ENCODE measurements at places on chromosomes 5 and 9. TPM values are rescaled to one million over a fixed set of nuclear protein-coding genes. Genes with fewer than 3 reads are reported as not detected.

GRCh38 chr9:127550751-127551150 lies 61.3 kb upstream of the STXBP1 start:
- no peak for DNase-seq
- no peak overlapping the region for H3K4me3 ChIP-seq
- no peaks in the 10 kb centered on the region for H3K27me3 ChIP-seq
- no peaks in the 10 kb centered on the region for H3K36me3 ChIP-seq

GRCh38 chr9:99650187-99650874 lies 171.4 kb upstream of the NR4A3 start:
- no peaks in the 10 kb centered on the region for H3K27me3 ChIP-seq
- H3K4me3 ChIP-seq = no peak overlapping the region
- no peak for DNase-seq
- no peak overlapping the region for H3K27ac ChIP-seq
- H3K4me1 ChIP-seq = no peaks in the 10 kb centered on the region
- no peaks in the 10 kb centered on the region for H3K36me3 ChIP-seq

DNA sequence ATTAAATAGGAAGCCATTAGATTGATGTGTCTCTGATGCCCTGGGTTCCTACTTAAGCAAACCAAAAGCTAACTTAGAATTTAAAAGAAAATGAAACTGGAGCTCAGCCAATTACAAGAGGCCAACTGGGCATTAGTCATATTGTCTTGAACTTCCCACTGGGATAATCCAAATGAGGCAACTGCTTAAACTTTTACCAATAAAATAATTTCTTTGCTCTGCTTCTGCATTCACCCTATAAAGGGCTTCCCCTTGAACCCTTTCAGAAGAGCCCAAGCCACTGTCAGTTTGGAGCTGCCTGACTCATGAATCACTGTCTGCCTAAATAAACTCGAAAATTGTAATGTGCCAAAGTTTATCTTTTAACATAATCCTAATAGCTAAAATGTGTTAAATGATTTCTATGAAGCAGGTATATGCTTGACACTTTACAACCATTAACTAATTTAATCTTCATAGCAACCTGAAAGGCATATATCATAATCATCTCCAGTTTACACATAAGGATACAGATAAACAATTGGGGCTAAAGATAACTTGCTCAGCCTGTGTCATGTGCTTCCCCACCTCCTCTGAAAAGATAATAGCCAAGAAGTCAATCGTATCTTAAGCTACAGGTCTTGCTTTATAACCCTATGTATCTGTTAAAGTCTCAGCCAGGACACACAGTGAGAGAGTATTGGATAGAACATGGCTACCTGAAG lies 11.5 kb downstream of the GPR150 start:
- H3K27ac ChIP-seq = no peak overlapping the region
- H3K36me3 ChIP-seq = no peaks in the 10 kb centered on the region
- H3K4me3 ChIP-seq = no peak overlapping the region
- H3K4me1 ChIP-seq = peaks cover 6% of the 10 kb centered on the region

DNA sequence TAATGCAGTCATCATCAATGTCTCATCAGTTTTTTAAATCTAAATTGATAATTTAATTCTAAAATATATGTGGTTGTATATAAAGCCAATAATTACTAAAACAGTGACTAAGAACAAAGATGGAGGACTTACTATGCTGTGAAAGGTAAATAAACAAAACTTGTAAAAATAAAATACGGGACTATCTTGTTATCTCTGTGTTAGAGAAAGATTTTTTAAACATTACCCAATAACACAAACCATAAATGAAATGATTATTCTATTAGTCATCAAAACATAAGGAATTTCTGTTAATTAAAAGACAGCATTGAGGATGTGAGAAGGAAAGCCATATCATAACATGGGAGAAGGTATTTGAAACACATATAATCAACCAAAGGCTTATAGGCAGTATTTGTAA lies 226.2 kb upstream of the SMC2 start:
- no peak overlapping the region for H3K4me3 ChIP-seq
- H3K27ac ChIP-seq = no peak overlapping the region
- H3K36me3 ChIP-seq = no peaks in the 10 kb centered on the region
- H3K4me1 ChIP-seq = no peaks in the 10 kb centered on the region

The NMUR2 gene
- not detected for total RNA-seq

The SOX30 gene
- not detected for total RNA-seq
